ENCODE measurements at places on chromosomes 2 and 18.

GRCh38 chr2:202542142-202542541, 92.6 kb upstream of the FAM117B start:
- no peak for DNase-seq

- DNase-seq, result no peak
These were observed 15.5 kb downstream of the CACNB4 start for GRCh38 chr2:152083202-152083875.

- no peak for DNase-seq
These were observed 274.7 kb downstream of the ZNF521 start for GRCh38 chr18:25077038-25077943.

DNA sequence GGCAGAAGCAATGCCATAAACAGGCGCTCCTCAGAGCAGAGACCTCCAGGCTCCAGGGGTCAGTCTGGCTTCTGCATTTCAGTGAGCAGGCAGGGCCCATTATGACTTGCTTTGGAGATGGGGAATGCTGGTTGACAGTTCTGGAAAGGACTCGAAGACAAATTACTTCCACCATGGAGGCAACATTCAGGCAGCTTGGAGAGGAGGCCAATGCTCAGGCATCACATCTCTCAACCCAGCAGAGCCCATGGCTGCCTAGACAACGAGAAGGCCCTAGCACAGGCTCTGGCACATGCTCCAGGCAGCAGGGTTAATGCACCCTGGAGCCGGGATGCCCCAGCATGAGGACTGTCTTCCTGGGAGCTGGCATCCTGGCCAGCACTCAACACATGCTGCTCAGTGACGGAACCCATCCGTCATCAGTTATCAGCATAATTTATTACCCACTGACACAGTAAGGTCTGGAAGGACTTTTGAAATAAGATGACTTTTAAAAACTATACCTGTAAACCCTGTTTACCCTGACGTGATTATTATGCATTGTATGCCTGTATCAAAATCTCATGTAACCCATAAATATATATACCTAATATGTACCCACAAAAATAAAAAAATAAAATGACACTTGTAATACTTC, 52.8 kb downstream of the ADNP2 start:
- DNase-seq, result no peak

GRCh38 chr18:63774511-63774910, 707 bp upstream of the SERPINB7 start:
- DNase-seq, result no peak

- DNase-seq, result no peak
These were observed 22.4 kb downstream of the CYP27C1 start for GRCh38 chr2:127197475-127198385.

GRCh38 chr18:8795586-8796325, 90.4 kb downstream of the MTCL1 start:
- DNase-seq, result no peak

GRCh38 chr2:25294573-25295462, 46.9 kb downstream of the DNMT3A start:
- no peak for DNase-seq

DNA sequence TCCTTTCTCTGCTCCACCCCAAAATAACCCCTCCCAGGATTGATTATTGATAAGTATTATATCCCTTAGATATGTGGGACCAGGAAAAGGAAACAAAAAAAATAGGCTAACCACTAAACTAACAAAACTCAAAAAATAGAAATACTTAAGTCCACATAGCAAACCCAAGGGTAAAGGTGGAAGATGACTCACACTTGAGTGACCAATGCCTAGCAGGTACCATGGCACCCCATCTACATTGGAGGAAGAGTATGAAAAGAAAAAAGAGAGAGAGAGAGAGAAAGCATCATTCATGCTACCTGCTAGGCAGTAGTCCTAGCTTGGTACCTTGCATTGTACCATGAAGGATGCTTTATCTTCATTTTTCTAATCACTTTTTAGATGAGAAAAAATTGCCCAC, 6.3 kb downstream of the EXOC6B start:
- DNase-seq, result no peak

- DNase-seq, result no peak
These were observed 60.9 kb downstream of the HDAC4 start for GRCh38 chr2:239339726-239340601.

DNA sequence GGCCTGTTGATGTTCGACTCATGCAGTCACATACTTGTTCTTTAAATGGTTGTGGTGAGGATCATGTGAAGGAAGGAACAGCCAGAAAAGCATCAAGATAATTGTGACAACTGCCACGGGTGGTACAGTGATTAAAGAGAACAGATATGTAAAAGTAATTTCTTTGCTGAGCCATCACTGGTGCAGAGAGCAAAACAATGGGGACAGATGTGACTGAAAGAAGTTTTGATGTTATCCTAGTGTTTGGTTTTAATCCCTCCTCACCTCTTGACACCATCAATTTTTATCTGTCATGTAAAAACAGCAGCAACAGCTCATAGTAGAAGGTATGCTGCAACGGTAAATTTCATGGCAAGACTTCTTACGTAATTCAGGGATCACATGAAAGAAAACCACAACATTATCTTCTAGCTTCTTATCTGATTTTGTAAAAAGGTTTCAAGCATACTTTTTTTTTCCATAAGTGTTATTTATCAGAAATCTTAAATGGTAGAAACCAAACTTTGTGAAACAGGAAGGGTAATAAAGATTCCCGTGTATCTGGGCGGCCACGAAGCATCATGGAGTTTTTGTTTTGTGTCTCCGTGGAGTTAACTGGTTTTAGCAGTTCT, 65.2 kb downstream of the PLCL1 start:
- no peak for DNase-seq

DNA sequence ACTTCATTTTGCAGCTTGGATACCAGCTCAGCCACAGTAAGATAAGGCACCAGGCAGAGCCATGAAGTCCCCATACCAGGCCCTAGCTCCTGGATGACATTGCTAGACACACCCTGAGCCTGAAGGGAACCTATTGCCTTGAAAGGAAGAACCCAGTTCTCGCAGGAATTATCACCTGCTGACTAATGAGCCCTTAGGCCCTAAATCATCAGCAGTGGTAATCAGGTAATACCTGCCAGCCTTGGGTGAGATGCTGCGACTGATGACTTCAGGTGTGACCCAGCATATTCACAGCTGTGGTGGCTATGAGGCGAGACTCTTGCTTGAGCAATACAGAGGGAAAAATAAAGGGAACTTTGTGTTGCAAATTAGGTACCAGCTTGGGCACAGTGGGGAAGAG, 24.9 kb downstream of the CLK1 start:
- DNase-seq, result no peak

DNA sequence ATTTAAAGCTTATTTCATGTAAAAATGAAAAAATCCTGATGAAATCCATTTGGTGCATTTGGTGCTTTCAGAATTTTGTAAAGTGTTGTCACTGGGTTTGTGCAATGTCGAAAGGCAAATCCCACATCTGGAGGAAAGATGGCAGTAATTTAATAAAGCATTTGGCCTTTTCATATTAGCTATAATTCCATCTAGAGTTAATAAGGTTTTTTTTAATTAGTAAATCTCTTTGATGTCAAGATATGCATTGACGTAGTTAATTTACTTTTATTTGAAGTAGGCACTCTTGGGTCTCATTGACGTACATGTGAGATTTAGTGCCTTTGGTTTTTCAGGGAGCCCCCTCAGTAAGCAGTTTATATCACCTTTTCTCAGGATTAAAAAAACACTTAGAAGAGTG, 12.3 kb upstream of the GAREM1 start:
- DNase-seq, result no peak

- no peak for DNase-seq
These were observed 456.3 kb downstream of the TGIF1 start for GRCh38 chr18:3906116-3906750.

- no peak for DNase-seq
These were observed 15.7 kb downstream of the TGFBRAP1 start for GRCh38 chr2:105313877-105314276.

DNA sequence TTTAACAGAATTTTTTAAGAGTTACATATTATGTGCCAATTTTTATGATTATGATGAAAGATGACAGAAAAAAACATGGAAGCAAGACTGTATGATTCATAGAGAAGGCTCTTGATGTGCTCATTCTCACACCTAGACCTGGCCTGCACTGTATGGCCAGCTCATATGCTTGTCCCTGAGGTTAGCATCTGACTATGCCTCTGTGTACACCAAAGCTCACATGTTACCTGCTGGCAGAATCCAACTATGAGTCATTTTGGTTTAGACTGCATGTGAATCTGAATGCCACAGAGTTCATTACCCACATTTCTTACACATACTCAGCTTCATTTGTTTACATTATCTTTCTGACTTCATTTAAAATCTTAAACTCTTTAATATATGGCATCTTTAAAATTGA, 139.0 kb downstream of the DSC3 start:
- DNase-seq, result no peak
